ENCODE measurements at places on chromosomes 5 and 9.

DNA sequence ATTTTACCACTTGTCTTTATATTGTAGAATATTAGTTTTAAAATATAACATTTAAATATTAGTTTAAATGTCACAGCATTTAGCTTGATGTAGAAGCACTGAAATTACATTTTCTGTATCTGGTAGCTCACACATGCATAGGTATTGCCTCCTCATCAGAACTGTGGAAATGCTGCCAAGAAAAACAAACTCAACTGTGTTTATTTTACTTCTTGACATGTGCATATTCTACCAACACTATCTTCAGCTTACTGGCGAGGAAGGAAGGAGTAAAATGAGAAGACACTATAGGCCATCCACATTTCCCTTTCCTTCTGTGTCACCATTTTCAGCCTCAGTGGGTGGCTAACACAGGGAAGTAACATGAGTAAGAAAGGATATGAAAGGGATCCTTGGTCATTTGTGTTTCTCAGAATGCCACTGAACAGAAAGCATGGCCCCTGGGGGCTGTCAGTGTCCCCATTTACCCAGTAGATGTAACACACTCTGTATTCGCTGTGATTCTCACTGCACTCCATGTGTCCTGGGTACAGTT lies 81.0 kb upstream of the HTR4 start:
- DNase-seq: no peak

DNA sequence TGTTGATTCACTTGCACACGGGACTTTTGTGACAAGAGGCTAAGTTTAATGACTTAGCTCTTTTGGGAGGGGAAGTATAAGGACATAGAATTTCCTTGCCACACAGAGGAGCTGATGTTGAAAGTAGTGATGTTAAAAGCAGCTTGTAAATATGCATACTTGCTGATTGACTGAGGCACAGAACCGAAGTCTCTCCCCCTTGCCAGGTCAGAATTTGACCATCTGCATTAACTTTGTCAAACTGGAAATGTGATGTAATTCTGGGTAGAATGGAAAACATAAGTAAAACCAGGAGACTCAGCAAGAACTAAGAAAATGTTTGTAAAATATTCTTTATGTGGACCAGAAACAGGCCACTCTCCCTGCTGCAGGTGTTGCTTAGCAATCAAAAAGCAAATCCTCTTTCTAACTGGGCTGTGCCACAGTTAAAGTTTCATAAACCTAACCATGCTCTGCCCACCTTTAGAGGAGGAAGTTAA lies 284.2 kb downstream of the NR3C1 start:
- DNase-seq: no peak

DNA sequence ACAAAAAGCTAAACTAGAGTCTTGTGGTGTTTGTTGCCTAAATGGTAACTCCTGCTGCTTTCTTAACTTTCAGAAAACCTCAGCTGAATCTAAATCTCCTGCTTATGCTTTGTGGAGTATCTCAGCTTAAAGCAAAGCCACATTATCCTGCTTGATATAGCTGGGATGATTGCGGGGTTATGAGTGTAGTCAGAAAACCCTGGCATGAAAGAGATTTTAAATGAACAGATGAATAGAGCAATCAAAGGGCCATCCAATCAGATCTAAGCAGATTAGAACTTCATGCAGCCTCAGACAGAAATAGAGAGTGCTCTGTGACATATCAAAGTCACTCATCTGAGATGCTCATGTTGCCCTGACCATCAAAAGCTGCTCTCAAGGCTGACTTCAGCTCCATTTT lies 305.5 kb downstream of the DMRT2 start:
- DNase-seq: no peak

GRCh38 chr5:174189654-174190541 lies 144.4 kb downstream of the NSG2 start:
- no peak for DNase-seq

DNA sequence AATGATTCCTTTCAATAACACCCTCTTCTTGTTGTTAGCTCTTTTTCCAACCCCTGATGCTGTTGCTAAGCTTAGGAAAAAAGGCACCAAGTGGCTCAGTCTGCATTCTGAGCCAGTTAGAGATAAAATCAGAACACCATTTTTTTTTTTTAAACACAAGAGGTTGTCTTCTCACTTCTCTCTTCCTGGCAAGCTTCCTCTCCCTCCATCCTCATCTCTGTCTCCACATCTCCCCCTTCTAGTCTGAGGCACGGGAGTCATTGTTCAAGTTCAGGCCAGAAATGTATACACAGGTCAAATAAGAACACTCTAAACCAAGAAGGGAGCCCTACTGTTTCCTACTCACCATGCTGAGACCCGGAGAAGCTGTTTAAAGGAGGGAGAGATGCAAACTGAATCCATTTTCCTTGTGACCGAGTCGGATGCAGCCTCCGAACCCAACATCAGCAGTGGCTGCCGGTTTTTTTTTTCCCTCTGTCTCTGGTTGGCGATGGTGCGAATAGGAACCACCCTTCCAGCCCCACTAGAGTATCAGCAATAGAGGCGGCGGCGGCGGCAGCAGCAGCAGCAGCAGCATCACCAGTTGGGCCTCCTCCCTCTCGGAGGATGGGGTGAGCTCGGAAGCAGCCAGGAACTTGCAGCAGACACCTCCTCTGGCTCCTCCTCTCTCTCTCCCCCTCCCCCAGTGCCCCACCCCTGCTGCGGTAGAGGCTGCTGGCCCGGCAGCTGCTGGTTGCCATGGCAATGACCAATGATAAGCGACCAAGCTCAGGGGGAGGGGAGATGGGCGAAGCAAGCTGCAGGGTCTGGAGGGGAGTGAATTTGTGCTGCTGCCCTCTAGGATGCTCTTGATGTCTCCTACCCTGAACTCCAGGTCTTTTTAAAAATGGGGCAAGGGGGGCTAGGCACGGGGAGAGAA lies at the start of gene JAKMIP2:
TSS of gene JAKMIP2 (minus strand) at position 619 of the 919 bp plus-strand sequence. CDS start 110,922 bp downstream, outside the sequence.
- DNase-seq: no peak

- DNase-seq: no peak
Measured at GRCh38 chr5:80238778-80239679, 16.8 kb downstream of the SERINC5 start.

GRCh38 chr5:38837416-38837815 lies 8.4 kb upstream of the OSMR start:
- no peak for DNase-seq

GRCh38 chr9:125932012-125932411 lies 184.8 kb downstream of the PBX3 start:
- DNase-seq: no peak

- DNase-seq: no peak
Measured at GRCh38 chr5:5046680-5047502, 93.2 kb upstream of the ADAMTS16 start.

- no peak for DNase-seq
Measured at GRCh38 chr5:93805616-93806379, 64.4 kb upstream of the POU5F2 start.

DNA sequence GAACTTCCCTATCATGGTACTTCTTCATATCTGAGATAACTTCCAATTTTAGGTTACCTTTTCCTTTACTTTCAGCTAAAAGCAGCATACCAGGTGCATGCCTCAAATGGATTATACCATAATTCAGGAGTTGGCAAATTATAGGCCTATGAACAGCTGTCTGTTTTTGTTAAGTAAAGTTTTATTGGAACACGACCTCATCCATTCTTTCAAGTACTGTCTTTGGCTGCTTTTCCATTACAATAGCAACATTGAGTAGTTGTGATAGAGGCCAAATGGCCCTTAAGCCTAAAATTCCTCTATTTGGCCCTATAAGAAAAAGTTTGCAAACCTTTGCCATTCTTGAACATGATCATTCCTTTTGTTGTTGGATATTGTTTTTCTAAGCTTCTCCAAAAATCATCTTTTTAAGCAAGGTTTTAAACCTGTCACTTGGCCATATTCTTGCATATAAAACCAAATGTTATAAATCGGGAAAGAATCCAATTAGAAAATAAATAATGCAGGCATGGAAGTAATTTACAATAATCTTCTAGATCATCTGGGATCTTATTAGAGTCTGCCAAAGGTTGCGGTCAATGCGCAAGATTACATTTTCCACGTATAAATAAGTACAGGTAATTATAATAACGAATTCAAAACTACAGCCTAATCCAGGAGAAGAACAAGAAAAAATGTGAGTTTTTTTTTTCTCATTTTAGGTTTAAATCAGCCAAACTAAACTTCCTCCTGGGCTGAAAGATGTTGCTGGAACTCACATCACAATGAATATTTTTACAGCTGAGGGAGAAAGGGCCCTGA lies 226.5 kb upstream of the ANKRD55 start:
- DNase-seq: no peak

GRCh38 chr5:137164961-137165360 lies 334.2 kb downstream of the SPOCK1 start:
- no peak for DNase-seq

- no peak for DNase-seq
Measured at GRCh38 chr5:172999372-172999973, 15.9 kb downstream of the ATP6V0E1 start.

- DNase-seq: no peak
Measured at GRCh38 chr5:115558388-115558956, 13.9 kb upstream of the FEM1C start.

- no peak for DNase-seq
Measured at GRCh38 chr5:118578093-118578492, 410.3 kb downstream of the DTWD2 start.

DNA sequence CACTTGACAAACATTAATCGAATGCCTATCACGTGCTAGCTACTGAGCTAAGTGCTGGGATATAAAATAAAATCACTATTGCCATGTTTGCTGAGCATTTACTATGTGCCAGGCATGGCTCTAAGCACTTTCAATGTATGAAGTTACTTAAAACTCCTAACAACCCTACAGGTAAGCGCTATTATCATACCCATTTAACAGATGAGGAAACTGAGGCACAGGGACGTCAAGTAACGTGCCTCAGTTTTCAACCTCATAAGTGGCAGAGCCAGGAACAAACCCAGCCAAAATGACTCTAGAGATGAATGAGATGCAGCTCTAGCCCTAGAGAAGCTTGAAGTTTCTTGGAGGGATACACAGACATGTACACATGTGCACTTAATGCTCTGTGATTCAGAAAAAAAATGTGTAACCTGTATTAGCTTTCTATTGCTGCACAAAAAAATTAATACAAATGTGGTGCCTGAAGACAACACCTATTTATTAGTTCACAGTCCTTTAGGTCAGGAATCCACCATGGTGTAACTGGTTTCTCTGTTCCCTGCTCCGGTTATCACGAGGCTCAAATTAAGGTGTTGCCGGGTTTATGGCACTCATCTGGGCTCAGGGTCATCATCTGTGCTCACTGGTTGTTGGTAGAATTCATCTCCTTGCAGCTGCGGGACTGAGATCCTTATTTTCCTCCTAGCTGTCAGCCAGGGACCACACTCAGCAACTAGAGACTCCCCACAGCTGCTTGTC lies 33.7 kb downstream of the TTLL11 start:
- DNase-seq: no peak

DNA sequence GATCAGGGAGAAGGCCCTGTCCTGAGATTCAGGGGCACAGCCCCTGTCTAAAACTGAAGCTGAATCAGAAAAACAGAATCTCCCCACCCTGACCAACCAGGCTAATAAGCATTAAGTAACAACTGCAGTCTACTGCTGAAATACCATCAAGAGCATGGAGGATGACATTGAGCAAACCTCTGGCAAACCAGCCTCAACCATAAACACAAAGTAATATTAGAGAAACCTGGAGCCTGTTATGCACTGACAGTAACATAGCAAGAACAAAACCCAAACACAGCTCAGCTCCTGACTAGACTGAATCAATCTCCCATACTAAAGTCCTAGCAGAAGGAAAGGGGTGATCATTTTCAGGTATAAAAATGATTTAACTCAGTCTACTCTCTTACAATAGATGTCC lies 24.8 kb upstream of the CCL21 start:
- DNase-seq: no peak

DNA sequence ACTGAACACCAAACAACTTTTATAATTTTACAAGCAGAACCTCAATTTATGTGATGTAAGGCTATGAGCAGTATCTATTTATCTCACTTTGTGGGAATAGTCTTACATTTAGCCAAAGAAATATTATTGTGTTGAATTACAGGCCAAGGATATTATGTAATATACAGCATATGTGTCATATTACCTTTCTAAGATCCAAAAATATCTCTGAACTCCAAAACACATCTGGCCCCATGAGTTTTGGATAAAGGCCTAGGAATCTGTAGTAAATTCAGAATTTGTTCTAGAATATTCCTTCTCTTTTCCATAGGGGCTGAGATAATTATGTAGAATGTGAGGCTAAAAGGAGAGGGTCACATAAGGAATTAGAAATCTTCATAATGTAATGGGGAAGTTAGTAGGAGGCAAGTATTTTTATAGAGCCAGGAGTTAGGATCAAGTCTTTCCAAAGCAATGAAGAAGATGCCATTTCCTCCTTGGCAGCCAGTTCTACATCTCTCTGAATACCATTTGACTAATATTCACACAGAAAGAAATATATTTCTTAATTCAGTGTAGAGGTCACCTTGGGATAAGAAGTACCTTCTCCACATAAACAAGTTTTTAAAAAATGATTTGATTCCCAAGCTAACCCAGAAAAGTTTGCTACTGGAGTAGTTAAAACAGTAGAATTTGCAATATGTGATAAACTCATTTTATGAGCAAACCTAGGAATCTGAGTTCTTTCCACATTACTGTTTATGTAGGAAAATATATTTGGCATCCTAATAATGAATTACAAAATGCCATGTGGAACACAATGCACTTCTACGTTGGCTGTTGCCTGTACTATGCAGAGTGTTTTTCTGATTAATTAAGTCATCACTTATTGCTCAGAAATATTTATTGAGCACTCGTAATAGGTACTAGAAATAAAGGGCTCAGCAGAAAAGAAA lies 20.3 kb upstream of the GRAMD2B start:
- no peak for DNase-seq

DNA sequence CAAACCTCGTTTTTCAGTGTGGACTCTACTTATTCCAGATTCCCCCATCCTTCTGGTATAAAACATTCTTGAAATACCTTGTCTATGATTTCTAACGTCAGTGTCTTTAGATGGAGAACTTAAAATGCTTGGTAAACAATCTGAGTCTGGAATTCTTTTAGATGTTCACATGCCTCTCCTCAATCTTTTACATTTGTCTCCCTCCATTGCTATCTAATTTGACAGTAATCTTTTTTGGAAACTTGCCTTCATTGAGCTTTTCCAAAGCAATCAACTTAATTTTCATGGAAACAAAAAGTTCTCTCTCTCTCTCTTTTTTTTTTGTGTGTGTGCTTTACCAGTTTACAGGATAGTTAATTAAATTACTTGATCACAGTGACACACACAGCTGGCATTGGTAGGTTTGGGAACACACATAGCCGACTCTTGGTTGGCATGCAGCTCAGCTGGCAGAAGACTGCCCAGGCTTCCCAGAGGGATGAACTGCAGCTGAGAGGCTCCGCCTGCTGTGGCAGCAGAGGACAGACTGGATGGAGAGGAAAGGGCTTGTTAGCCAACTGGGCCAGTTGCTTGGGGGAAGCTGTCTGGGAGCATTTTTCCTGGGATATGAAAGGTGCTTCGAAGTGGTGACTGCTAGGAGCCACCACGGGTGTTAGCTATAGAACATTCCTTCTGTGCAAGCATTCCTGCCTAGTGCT lies 271.3 kb downstream of the ZSWIM6 start:
- no peak for DNase-seq

- no peak for DNase-seq
Measured at GRCh38 chr9:112044186-112044585, 130.9 kb downstream of the SUSD1 start.

Measured in SIG-M5 (cell line).